Heart left ventricle (tissue), 16 donors: ENCODE measurements at places on chromosomes 12 and 14.

- DNase-seq, result no peak
These were observed 27.9 kb downstream of the CLEC9A start for GRCh38 chr12:10058387-10058786.

- no peak for DNase-seq
These were observed 112.1 kb downstream of the DICER1 start for GRCh38 chr14:95045106-95045701.

DNA sequence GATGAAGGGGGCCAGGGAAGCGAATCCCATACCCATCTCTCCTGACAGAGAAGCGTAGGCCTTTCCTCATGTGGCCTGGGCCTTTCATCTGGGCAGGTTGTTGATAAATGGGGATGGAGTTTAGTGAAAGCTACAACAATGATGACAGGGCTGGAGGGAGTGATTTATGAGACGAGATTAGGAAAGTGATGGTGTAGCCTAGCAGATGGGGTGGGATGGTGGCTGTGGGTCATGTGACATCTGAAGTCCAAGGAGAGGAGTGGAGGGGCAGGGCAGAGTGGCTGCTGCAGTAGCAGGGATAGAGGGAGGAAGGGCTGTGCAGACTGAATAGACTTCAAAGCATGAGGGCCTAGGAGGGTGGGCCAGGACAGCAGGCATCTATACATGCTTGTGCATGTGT lies 85.5 kb downstream of the ADCK1 start:
- DNase-seq, result no peak

GRCh38 chr14:95483309-95484165 lies 32.9 kb downstream of the SYNE3 start:
- peak; percentile 63 for DNase-seq

- no peak for DNase-seq
These were observed 60.9 kb upstream of the FBRSL1 start for GRCh38 chr12:132428936-132429601.

- DNase-seq, result no peak
These were observed 2.7 kb upstream of the NUAK1 start for GRCh38 chr12:106141452-106141851.

DNA sequence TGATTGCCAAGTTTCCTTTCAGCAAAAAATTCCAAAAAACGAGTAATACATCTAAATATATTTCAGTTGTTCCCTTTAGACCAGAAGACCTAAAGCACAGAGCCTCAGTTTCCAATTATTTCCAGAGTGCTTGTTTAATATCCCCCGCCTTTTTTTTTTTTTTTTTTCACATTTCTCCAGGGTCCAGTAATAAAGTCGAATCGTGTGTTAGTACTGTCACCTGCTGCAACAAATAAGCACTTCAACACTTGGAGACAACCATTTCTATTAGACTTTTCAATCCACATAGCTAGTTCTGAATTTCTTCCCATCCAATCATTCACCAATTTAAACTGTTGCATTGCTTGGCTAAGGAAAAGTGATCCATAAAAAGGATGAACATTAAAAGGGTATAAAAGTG lies 13.6 kb downstream of the PDE6H start:
- no peak for DNase-seq
